ENCODE measurements at places on chromosomes 2 and 18.

DNA sequence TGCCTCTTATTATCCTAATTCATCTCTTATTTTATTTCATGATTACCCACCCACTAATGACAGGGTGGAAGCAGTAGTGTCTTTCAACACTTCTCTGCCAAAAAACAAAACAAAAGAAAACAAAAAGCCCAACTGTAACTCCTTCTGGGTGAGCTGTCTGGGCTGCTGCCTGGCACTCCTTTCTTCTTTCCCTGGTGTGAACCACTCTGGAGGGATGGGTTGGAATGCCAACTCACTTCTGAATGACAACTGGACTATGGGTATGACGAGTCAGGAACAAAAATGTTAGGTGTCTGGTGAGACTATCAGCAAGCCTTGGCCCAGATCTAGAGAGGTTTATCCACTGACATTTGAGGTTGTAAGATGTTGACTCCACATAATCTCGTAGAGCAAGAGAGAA, 88.3 kb upstream of the ITGB6 start:
- no peak for DNase-seq

DNA sequence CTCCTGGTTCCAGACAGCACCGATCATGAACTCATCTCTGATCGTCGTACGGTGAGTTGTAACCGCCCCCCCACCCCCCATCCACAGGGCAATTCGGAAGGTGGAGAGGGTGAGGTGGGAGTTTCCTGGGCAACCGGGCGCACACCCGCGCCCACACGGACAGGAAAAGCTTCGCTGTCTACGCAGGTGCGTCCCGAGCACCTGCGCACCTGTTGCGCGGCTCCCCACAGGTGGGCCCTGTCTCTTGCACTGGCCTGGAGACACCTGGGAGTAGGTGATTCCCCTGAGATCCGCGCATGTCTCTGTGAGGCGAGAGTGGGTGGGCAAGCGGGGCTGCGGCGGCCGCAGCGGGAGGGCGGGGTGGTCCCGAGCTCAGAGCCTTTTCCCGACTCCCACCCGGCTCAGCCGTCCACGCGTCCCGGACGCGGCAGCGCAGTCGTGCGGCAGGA, 459 bp upstream of the ATP6V1C2 start:
- DNase-seq = no peak

DNA sequence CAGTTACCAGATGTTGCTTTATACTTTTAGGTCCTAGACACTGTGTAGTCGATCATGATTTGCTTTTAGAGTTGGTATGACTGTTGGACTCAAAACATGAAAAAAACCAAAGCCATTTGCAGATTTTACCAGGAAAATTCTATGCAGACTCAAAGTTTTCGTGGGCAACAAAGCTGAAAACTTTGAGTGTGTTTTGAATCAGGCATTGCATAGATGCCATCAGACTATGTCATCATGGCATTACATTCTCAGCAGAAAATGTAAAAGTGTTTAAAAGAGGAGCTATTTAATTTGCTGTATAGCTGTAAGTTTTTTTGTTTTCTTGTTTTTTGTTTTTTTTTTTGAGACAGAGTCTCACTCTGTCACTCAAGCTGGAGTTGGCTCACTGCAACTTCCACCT, 43.5 kb upstream of the ELAC1 start:
- DNase-seq = no peak

- DNase-seq = no peak
Observed at GRCh38 chr2:4174796-4175195, 471.4 kb downstream of the DCDC2C start.

DNA sequence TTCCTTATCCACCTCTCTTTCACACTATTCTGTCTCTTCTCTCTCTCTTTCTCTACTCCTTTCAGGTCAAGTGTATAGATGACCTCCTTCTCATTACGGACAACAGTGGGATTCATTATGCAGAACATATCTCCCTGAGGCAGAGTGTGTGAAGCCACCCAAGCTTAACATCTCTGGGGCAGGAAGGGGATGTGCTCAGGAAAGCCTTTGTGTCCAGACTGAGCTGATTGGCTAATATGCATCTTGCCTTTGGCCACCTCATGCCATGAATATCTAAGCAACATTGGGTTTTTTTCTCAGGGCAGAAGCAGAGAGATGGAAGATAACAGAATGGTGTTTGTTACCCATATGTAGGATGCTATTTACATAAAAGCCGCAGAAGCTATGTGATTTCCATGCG, 211.4 kb upstream of the LRRTM1 start:
- DNase-seq = no peak

- no peak for DNase-seq
Observed at GRCh38 chr2:45612285-45612684, 1.2 kb upstream of the SRBD1 start.

DNA sequence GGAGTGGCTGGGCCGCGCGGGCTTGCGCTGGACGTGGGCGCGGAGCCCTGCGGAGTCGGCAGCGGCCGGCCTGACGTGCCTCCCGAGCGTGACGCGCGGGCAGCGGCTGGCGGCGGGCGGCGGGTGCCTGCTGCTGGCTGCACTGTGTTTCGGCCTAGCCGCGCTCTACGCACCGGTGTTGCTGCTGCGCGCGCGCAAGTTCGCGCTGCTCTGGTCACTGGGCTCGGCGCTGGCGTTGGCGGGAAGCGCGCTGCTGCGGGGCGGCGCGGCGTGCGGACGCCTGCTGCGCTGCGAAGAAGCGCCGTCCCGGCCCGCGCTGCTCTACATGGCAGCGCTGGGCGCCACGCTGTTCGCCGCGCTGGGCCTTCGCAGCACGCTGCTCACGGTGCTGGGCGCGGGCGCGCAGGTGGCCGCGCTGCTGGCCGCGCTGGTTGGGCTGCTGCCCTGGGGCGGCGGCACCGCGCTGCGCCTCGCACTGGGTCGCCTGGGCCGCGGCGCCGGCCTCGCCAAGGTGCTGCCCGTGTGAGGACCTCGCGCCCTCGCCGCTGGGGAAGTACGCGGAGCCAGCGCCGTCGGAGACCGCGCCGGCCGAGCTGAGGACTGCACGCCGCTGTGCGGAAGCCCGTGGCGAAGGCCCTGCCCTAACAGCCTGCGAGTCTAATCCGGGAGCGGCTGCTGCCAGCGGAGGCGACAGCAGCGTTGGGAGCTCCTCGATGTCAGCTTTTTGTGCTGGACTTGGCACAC, 526 bp downstream of the SFT2D3 start:
- peak; percentile 24 for DNase-seq

DNA sequence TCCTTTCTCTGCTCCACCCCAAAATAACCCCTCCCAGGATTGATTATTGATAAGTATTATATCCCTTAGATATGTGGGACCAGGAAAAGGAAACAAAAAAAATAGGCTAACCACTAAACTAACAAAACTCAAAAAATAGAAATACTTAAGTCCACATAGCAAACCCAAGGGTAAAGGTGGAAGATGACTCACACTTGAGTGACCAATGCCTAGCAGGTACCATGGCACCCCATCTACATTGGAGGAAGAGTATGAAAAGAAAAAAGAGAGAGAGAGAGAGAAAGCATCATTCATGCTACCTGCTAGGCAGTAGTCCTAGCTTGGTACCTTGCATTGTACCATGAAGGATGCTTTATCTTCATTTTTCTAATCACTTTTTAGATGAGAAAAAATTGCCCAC, 6.3 kb downstream of the EXOC6B start:
- no peak for DNase-seq

- no peak for DNase-seq
Observed at GRCh38 chr2:236633775-236634560, 64.3 kb downstream of the ACKR3 start.

DNA sequence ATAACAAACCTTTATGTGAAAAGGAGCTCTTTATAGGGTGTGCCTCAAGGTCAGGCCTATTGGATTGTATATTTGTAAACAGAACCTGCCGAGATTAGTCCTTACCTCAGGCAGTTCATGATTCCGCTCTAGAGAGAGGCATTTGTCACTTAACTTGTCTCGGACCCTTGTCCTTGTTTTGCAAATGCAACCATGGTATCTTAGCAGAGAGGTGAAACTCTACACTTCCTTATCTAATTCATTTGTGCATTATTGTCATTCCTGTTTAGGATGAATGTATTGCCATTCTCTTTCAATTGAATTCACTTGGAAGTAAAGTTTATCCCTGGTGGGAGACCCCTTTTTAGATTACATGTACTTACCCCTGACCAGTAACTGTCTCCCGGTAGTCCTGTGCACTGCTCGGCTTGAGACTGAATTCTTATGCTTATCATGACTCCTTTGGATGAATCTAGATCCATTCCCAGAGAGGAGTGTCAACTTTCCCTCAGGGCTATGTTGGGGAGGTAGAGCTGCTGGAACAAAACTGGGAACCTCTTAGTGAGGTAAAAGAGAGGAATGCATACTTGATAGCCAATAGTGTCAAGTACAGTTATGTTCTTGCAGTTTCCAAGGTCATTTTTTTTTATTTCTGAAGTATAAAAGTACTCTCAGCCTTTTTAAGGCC, 46.6 kb downstream of the SGPP2 start:
- no peak for DNase-seq

DNA sequence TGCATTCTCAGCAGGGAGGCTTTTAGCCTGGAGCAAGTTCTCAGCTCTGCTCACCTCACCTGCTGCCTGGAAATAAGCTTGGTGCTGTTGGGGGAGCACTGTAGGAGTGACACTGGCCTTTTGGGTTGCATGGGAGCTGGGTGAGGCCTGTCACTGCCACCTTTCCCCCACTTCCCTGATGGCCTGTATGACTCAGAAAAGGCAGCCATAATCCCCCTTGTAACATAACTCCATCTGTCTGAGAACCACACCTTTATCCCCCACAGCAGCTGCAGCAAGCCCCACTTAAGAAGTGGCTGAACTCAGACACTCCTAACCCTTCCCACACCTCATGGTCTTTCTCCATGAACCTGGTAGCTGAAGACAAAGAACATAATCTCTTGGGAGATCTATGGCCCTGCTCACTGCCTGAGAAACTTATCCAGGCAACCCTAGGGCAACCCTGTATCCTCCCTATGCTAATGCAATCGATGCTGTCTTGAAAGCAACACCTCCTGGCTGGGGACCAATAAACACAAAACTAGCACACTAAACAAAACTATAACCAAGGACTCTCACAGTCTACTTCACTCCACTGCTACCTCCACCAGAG, 258.9 kb upstream of the OSR1 start:
- DNase-seq = no peak

DNA sequence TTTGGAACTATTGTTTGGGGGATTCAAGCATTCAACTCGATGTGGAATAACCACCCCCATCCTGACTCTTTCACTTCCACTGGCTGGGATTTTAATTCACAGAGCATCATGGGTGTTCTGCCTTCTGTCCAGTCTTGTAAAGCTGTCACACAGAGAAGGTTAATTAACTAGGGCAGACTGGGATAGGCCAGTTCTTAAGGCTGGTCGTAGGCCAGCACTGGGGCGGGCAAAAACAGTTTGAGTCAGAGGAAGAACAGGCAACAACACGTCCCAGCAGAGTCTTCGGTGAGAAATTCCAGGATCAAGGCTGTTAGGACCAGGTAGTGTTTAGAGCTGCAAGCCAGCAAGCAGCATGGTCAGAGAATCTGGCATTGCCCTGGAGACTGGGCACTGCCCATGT, 4.0 kb upstream of the RNF152 start:
- no peak for DNase-seq

GRCh38 chr2:223841436-223842190, 4.2 kb upstream of the AP1S3 start:
- no peak for DNase-seq
